ENCODE measurements at places on chromosomes 16 and 17.
A peak's percentile ranks its signal among the peaks of the same experiment; 100 is the strongest.

DNA sequence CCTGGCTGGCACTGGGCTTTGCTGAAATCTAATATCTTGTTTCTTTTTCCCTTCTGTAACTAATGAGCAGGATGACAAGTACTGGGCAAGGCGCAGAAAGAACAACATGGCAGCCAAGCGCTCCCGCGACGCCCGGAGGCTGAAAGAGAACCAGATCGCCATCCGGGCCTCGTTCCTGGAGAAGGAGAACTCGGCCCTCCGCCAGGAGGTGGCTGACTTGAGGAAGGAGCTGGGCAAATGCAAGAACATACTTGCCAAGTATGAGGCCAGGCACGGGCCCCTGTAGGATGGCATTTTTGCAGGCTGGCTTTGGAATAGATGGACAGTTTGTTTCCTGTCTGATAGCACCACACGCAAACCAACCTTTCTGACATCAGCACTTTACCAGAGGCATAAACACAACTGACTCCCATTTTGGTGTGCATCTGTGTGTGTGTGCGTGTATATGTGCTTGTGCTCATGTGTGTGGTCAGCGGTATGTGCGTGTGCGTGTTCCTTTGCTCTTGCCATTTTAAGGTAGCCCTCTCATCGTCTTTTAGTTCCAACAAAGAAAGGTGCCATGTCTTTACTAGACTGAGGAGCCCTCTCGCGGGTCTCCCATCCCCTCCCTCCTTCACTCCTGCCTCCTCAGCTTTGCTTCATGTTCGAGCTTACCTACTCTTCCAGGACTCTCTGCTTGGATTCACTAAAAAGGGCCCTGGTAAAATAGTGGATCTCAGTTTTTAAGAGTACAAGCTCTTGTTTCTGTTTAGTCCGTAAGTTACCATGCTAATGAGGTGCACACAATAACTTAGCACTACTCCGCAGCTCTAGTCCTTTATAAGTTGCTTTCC lies 56.0 kb downstream of the HLF start:
- no peak for DNase-seq

GRCh38 chr17:15432807-15433611 lies 34.4 kb downstream of the CDRT4 start:
- DNase-seq = peak; percentile 85

DNA sequence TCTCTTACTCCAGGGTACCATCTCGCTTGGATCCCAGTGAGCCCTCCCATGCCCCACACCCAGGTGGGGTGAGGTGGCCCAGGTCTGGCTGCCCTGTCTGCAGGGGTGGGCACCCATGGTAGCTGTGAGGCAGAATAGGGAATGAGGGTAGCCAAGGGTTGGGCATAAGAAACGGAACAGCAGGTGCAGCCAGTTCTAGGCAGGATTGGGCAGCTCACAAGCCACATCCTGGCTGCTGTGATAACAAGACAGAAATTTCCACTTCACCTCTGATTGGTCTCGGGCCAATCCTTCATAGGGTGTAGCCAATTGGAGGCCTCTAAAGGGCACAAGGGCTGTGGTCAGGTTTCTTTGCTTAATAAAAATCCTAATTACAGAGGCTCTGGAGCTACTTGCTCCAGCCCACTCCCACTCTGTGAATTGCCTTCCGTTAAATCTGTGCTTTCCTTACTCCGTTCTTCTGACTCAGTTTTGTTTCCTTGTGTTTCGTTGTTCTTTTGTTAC lies 1.5 kb upstream of the ARHGDIG start:
- DNase-seq = no peak

- peak; percentile 11 for DNase-seq
Observed at GRCh38 chr17:33463887-33464286, 170.8 kb upstream of the ASIC2 start.

GRCh38 chr16:48556913-48557351 lies 53.0 kb downstream of the N4BP1 start:
- peak; percentile 63 for DNase-seq

DNA sequence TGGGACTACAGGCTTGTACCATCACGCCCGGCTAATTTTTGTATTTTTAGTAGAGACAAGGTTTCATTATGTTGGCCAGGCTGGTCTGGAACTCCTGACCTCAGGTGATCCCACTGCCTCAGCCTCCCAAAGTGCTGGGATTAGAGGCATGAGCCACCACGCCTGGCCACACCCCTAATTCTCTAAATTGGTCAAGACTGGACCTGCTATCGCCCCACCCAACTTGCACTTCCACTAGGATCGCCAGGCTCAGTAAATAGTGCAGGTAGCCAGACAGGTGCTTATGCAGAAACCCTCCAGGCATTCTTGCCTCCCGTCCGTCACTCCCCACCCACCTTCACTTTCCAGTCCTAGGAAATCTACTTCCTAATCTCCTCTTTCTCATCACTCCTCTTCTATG lies 481.4 kb upstream of the EEF2KMT start:
- no peak for DNase-seq

DNA sequence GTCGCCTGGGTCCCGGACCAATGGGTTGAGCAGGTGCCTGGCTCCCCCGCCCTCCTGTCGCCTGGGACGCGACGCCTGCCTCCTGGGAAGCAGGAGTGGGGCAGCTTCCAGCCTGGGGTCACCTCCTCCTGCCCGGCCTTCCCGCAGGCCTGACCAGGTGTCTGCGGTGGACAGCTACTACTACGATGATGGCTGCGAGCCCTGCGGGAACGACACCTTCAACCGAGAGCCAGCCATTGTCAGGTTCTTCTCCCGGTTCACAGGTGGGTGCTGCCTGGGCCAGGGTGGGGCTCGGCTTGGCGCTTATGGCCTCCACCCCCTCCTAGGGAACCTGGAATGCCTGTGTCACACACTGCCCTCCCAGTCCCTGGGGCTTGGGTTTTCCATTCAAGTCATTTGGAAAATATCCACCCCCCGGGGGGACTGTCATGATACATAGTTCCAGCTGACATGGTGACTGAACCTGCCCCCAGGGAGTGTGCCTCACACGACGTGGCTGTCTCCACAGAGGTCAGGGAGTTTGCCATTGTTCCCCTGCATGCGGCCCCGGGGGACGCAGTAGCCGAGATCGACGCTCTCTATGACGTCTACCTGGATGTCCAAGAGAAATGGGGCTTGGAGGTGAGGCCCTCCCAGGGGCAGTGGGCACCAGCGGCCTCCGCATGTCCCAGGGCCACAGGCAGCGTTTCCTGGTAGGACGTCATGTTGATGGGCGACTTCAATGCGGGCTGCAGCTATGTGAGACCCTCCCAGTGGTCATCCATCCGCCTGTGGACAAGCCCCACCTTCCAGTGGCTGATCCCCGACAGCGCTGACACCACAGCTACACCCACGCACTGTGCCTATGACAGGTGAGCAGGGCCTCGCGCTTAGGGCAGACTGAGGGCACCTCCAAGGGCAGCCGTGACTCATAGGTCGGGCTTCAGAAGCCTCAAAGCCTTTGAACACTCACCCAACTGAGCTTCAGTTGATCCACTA lies 2.3 kb downstream of the DNASE1 start:
- no peak for DNase-seq

- no peak for DNase-seq
Observed at GRCh38 chr17:75843577-75844529, at the start of gene UNC13D. Gene UNC13D (minus strand): TSS chr17:75844404. CDS start chr17:75844337, 67 bp downstream.

GRCh38 chr17:74527081-74527480 lies 4.2 kb downstream of the CD300LB start:
- DNase-seq = no peak

DNA sequence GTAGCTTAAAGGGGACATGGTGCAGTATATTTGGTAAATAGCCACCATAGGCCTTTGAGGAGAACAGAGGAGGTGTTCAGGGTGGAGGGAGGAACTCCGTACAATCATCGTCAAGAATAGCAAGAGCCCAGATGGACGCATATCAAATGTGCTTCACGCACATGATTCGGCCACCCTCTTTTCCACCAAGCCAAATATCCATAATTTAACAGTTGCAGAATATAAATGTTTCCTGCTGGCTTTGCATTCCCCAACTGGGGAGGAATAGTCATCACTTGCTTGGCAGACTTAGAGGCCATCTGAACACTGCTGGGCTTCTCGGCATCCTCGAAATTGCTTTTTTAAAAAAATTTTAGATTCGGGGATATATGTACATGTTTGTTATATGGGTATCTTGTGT lies 111.9 kb upstream of the ERCC4 start:
- DNase-seq = no peak

DNA sequence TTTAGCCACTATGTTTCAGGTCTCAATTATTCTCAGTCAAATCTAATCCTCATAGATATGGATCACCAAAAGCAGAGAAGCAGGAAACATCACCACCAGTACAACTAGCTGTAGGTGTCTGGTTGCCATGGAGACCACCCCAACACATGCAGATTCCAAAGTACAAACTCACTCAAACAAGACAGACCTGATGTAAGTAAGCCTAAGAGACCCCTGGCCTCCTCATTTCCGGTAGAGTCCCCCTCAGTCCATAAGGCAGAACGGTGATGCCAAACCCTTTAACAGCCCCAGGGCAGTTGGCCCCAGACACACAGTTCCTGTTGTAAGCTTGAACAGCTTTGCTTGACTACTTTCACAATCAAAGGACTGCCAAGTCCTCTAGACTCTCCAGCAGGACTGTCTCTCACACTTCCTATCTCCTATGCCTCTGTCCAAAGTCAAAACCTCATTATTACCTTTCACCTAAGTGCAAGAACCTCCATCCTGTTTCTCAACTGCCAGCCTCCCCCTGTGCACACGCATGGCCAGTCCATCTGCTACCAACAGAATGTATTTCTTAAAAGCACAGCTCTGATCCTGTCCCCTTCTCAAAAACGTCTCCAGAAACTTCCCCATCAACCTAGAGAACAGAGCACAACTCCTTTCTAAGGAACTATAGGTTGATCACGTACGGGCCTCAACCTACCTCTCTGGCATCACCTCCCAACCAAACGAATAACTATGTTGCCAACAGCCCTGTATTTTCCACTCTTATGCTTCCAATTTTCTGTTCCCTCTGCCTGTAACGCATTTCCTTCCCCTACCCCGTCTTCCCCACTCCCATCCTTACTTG lies 23.9 kb downstream of the SLC39A11 start:
- peak; percentile 71 for DNase-seq

- no peak for DNase-seq
Observed at GRCh38 chr17:39090908-39091665, 60.4 kb downstream of the PLXDC1 start.

All from AG10803 (cell line).